ENCODE measurements at places on chromosomes 6 and 20.

DNA sequence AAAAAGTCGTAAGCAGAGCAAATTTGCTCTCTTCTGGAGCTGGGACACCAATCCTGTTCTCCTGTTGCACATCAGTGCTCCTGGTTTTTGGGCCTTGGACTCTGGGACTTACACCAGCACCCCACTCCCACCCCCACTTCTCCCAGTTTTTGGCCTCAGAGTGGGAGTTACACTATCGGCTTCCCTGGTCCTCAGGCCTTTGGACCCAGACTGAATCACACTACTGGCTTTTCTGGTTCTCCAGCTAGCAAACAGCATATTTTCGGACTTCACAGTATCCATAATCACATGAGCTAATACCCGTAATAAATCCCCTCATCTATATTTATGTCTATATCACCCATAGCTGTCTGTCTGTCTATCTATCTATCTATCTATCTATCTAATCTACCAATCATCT is 23.2 kb upstream of the ASCC3 start:
- no peak for DNase-seq

- DNase-seq = no peak
Observed at GRCh38 chr6:130958468-130958867, 104.6 kb downstream of the EPB41L2 start.

GRCh38 chr20:21118138-21118537 is 7.7 kb upstream of the KIZ start:
- DNase-seq = no peak

DNA sequence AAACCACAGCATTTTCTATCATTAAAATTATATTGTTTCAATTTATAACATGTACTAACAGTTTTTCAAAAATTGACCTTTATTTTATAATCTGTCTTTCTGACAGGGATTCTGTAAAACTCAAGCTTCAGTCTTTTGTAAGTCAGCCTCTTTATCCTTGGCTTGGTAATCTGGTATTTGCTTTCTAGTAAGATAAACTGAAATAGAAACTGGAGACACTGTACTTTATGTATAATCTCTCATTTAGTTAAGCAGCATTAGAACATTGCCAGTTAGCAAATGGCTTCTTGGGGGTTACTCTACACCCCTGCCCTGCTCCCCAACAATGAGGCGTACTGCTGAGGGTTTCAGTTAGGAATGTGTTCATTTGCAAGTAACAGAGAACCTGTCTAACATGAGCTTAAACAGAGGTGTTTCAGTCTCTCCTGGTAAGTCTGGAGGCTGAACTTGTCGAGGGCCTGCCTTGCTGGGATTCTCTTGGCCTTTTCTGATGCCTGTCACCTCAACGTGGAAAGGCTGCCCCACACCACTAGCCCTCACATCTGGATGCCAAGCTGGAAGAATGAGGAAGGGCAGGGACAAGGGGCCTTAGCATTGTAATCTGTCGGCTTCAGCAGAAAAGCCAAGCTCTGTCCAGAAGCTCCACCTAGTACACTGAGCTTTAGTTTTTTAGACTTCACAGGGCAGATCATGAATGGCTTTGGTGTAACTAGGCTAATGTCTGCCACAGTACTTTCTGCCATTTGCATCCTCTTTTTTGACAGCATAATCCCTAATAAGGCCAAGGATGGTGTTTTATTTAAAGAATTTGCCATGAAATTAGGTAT is 34.8 kb downstream of the SH3BGRL2 start:
- DNase-seq = no peak

GRCh38 chr20:63807654-63808053 is 23.4 kb downstream of the ZBTB46 start:
- DNase-seq = no peak

- DNase-seq = no peak
Observed at GRCh38 chr20:53080969-53081871, 109.1 kb downstream of the TSHZ2 start.

DNA sequence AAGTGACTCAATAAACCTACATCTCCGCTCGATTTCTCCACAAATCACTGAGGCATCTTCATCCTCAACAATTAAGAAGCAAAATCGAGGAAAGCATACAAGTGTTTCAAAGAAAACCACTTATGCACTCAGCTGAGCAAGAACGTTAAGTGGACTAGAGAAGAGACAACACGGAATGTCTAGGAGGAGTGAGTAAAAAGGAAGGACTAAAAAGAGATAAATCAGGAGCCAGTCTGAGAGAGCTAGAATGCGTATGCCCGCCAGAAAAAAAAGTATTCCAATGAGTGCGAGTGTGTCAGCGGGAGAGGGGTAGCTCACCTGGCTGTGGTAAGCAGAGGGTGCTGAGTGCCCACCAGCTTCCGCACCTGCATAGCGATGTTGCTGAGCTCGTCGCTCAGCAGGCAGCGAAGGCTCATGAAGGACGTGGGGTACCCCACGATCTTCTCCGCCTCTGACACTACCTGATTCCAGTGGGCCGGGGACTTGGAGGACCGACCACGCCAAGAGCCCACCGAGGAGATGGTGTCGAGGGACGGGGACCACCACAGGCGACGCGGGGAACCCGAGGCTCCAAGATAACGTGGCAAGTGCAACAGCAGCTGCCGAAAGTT is 587 bp downstream of the PDSS2 start:
- no peak for DNase-seq

DNA sequence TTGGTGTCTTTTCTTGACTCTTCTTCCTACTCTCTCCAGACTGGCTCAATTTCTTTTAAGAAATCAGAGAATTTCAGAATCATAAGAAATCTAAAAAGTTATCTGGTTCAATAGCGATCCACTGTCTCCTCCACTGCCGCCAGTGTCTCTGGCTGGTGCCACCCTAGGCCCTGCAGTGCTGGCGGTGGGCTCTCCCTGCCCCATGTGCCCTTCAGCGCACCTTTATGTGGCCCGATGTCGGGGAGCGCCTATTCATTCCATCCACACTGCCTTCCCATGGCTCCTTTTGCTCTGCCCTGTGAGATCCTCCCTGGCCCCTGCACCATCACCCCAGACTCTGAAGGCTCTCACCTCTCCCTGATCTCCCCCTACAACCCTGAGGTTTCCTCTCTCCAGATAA is 62.8 kb downstream of the TBXT start:
- no peak for DNase-seq

GRCh38 chr6:6152060-6152459 is 145.3 kb upstream of the NRN1 start:
- no peak for DNase-seq

DNA sequence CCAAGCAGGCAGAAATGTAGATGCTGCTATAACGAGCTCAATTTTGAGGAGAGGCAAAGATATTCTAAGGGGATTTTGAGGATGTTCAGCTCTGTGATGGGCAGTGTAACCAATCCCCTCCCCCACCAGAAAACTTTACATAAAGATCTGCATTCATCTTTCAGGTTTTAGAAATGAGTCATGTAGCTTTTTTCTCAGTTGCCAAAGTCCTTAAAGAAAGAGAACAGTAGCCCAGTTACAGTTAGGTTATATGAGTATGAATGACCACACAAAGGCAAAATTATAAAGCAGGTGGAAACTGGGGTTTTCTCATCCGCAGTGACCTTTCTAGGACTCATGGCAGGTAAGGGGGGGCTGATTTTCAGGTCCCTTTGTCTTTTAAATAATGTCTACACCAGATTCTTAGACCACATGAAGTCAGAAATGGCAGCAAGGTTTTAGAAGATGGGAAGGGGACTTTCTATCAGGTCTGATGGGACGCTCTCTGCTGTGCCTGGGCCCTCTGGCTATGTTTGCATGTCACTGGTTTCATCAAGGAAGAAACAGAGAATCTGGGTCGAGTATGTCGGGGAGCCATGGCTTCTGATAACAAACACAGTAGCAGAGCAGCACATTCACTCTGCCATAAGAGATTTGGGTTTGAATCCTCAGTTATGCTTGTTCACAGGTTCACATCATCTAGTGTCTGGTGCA is 94.7 kb downstream of the CLIC5 start:
- no peak for DNase-seq

GRCh38 chr6:158847786-158848185 is 28.6 kb upstream of the EZR start:
- DNase-seq = no peak

DNA sequence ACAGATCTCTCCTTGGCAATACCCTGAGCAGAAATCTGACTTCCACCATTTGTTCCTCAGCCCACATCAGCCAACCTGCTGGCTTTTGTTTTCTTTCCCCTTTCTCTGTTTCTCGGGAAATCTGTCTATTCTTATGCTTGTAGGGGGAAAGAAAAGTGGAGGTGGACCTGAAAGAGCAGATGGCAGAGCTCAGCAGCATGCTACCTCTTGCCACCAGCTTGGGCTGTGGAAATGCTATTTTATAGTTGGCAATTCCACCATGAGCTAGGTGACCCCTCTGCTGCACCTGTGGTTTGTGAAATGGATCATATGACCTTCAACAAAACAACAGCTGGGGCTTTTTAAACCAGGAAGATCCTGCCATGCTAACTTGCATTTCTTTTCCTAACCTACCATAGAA is 6.8 kb upstream of the SPATS1 start:
- no peak for DNase-seq

DNA sequence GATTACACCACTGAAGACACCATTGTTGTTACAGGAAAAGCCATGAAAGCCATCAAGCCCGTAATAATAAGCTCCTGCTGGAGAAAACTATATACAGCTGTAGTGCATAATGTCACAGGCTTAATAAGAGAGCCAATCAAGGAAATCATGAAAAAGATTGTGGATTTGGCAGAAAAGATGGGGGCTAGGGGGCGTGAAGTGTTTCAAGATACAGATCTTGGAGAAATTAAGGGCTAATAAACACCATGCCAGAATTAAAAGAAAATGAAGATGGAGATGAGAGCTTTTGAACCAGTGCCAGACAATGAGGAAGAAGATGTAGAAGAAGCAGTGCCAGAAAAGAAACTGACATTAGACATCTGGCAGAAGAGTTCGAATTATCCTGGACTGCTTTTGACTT is 43.2 kb upstream of the DTNBP1 start:
- DNase-seq = no peak

- no peak for DNase-seq
Observed at GRCh38 chr20:1163653-1164052, 21.1 kb downstream of the TMEM74B start.

- DNase-seq = no peak
Observed at GRCh38 chr6:53546281-53546680, 1.4 kb upstream of the GCLC start.

DNA sequence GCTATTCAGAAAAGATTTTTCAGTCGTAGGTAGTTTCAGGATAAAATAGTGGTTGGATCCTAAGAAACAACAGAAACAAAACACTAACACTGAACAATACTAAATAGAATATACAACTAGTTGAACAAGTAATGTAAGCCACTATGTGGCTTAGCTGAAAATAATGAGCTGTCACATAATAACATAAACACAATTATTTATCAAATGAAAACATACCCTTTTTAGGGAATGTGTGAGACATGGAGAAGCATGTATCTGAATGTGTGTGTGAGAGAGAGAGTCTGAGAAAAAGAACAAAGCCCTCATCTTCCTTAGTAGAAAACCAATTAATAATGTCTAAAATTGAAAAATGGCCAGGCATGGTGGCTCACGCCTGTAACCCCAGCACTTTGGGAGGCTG is 122.6 kb upstream of the LOC128125822 start:
- DNase-seq = no peak

- no peak for DNase-seq
Observed at GRCh38 chr6:55058682-55059081, 115.6 kb upstream of the HCRTR2 start.

DNA sequence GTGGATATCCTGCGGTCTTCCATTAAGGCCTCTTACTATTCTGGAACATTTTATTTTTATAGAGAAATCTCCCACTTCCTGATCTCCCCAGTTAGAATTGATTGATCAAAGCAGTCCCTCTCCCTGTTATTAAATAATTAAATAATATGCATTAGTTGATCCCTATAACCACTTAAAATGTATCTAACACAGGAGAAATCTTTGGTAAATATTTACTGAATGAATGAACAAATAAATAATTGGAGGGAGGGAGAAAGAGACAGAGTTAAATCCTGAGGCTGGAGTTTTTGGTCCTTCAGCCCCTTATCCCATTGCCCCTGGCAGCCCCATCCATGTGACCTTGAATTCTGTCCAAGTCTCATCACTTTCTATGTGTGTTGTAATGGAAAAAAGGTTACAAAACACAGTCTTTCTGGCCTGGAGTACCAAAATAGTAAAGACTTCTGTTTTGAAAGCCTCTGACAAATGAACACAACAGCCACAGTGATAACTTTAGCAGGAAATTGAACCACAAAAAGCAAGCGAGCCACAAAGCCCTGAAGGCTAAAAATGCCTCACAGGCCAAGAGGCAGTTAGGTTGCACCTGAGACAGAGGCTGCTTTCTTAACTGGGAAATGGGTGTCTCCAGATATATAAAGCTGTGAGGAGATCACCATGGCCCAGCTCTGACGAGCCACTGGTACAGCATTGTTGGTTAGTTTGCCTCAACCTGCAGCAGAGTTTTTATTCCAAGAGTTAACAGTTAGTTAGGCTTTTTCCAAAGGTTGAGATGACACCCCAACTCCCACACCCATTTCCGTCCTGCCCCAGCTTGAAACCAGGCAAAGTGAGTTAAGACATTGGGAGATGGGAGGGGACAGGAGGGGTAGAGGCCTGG is 11.3 kb downstream of the NT5E start:
- no peak for DNase-seq

DNA sequence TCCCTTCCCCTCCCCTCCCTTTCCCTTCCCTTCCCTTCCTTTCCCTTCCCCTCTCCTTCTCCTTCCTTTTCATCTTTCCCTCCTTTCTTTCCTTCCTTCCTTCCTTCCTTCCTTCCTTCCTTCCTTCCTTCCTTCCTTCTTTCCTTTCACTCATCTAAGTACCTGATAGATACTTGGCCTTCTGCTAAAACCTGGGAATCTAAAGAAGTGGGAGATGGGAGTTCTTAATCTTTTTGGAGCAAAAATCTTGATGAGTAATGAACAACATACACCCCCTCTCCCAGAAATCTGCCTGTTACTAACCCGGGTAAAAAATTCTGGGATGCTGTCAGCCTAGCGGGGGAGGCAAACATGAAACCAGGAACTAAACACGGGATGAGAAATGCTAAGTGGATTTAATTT is 100.7 kb downstream of the VEGFA start:
- DNase-seq = no peak

DNA sequence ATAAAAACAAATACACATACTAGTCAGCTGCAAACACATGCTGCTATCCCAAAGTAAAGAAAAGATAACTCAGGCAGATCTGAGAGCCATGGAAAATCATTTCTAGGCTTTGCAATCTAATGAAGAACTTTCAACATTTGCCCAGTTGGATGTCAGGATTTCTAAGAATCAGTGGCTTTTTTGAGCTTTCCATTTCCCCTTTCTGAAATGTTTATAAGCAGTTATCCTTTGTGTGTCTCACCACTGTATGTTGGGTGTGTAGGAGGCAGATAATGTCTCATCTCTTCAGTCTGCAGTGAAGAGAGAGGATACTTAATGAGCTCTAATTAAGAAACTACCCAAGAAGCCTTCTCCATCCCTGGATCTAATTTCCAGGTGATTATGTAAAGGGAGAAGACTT is 43.6 kb downstream of the RGS17 start:
- DNase-seq = no peak

GRCh38 chr6:37008484-37009465 is 3.3 kb downstream of the FGD2 start:
- no peak for DNase-seq

DNA sequence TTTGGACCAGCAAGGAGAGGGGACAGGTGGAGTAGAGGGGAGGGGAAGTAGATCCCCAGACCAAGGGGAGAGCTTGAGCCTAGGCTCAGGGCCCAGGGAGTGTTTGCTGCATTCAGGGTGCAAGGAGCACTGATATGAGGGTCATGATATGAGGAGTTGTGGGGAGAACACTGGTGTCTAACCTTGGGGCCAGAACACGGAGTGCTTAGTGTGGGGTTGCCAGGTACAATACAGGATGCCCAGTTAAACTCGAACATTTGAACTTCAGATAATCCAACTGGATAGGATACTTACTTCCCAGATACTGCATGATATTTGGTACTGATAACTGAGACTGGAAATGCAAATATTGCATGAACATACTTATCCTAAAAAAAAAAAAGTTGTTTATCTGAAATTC is 2.4 kb downstream of the SLC22A1 start:
- no peak for DNase-seq

Data from right hindlimb (tissue), 1 donor.